Stimulated activated CD8-positive, alpha-beta memory T cell treated with anti-CD3 and anti-CD28 coated beads, Interleukin-7, amount 100 ng/mL, for 1 hour (primary cell): ENCODE measurements at places on chromosomes 3 and 15.

DNA sequence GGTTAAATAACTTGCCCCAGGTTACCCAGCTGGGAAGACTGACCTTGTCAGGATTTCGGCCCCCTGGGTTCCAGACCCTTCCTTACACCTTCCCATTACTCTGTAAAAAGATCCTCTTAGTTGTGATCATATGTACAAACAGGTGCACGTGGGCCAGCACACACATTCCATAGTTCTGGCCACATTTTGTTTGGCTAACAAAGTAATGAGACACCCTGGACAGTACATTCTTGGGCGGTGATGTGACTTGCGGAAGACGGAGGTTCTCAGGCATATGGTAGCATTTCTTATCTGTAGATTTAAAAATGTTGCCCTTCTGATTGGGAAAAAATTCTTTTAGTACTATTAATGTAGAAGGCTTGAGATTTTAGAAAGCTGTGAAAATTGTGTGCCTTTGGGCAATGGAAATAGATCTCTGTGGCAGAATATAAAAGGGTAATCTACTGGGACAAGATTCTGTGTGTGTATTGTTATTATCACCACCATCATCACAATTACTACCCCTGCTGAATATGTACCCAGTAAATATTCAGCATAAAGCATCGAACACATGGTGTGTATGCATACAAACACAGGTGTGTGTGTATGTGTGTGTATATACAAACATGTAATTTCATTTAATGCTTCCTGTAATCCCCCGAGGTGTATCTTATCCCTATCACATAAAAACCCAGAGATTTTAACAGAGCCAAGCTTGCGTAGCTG, 205.4 kb upstream of the UBE2E1 start:
- no peak for DNase-seq

DNA sequence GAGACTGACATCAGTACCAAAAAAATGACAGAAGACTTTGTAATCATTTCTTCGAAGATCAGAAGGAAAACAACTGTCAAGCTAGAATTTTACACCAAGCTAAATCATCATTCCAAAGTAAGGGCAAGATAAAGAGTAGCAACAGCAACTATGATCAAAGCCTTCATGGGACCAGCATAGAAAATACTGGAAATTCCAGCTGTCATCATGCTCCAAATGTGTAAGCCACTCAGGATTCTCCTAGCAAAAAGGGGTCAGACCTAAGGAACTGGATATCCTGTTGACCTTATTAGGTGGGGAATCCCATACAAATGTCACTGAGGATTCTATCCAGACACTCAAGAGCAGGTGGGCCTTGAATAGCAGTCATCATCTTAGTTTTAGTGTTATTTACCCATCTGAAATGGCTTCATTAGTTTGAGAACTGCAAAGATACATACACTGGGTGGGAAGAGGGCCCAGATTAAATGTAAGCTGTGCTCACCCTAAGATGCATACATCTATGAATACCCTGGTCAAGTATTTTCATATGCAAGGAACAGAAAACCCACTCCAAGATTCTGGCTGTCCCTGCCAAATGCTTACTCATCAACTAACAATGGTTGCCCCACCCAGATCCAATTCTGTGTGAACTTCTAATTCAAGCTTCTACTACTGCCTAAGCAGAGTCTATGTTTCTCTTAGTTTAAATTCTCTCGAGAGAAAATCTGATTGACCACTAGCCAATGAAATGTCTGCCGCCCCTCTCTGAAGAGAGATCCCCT, 33.5 kb downstream of the CLDN18 start:
- DNase-seq = no peak

DNA sequence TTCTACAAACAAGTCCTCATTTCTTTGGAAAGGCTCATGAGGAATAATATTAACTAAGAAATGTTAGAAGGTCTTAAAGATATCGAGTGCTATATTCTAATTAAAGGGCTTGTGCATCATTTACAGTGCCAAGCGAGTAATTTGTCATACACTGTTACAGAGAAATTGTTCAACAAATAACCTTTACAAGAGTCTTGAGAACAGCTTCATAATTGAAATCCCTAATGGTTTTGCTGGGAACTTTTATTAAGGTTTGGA, 209.5 kb downstream of the MECOM start:
- no peak for DNase-seq

- DNase-seq = no peak
Observed at GRCh38 chr3:107285197-107285596, 92.0 kb upstream of the CCDC54 start.

DNA sequence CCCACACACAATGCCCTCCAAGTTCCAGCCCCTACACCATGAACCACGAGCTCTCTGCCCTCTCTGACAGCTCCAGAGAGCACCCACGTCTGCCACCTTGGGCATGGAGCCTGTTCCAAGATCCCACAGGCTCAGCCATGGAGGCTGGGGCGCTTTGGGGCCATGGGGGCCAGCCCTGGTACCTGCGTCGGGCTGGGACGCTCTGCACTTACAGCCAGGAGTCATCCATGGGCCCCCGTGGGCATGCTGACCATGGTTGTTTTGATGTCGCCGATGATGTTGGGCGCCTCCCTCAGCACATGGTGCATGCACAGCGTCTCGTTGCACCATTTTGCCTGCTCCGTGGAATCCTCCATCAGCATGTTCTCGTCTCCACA, 51.9 kb upstream of the UBE2Q2 start:
- DNase-seq = no peak

DNA sequence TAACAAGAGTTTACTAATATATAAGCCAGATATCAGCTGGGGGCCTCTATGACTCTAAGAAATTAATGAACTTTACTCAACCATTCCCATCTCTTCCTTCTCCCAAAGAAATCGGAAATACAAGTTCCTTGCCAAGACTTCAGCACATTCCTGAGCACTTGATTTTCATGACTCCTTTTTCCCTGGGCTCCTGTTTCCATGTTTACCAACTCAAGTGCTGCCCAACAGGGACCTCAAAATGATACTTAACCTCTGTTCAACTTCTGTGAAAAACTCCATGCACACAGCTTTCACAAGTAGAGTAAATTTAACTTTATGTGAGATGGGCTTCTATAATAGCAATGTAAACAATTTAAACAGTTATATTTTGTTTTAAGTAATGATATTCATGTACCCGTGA, 315.8 kb upstream of the CDIN1 start:
- no peak for DNase-seq
